ENCODE measurements at places on chromosomes 6 and 20. TPM values are rescaled to one million over a fixed set of nuclear protein-coding genes. Genes with fewer than 3 reads are reported as not detected.

DNA sequence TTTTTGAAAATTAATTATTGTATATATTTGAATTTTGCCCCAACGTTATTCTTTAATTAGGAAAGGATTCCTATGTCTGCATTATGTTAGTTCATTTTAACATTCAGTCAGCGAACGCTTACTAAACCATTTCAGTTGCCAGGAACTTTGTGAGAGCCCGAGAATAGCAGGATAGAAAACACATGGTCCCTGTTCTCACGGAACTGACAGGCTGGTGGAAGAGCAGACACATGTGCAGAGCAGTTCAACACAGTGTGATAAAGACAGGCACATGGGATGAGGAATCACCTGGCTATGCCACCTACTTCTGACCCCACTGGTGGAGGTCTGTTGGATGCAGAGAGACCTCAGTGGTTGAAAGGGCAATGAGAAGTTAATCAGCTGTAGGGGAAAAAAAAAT, 367.2 kb downstream of the EPM2A start:
- no peak for DNase-seq

GRCh38 chr20:32285621-32286371, 8.3 kb downstream of the KIF3B start:
- peak; percentile 47 for DNase-seq

Gene LY6G6C
- total RNA-seq: not detected

DNA sequence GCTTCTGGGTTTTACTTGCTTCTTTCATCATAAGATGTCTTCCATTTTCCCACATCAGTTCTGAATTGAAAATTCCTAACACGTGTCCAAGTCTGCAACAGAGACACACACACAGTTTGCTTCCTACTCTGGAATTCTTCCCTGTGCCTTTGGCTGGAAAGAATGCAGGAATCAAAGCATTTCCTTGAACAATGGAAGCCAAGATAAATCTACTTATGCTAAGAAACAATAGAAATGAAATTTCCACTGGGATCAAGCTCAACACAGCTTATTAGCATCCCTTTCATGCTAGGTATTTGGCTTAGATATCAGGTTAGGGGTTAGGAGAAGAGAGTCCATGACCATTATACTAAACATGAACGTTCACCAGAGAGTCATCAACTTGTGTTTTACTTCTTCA, 101.1 kb upstream of the SCAF8 start:
- no peak for DNase-seq

- no peak for DNase-seq
These were observed 32.6 kb upstream of the CSNK2A1 start for GRCh38 chr20:576156-576555.

Gene RGS17
- 6.5 TPM for total RNA-seq

- DNase-seq: peak; percentile 28
These were observed 883.6 kb upstream of the FLRT3 start for GRCh38 chr20:15220778-15221565.

DNA sequence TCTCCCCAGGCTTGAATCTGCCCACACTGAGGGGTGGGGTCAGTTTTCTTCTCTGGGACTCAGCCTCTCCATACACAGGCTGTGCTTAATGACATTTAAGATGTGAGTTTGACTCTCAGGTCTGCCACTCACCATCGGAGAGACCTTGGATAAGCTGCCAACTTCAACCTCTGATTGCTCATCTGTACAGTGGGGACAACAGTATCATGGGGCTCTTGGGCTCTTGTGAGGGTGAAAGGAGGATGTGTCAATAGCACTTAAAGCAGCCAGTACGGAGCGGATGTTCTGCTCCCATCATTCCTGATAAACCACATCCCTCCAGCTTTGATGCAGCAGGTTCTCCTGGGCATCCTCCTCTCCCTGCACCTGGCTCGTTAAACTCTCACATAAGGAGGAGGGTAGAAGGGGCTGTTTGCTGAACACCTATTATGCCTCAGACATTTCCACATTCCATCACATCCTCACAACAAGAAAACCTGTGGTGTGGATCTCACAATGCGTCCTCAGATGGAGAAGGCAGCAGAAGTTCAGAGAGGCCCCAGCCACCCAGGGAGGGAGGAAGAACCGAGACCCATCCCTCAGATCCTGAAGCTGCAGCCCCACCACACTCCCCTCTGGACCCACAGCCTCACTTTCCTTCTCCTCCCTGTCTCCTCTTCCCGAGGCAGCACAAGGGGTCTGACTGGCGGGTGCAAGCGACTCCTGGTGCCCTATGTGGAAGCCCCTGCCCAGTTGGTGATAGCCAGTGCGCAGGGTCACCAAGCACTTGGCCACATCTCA, 1.9 kb upstream of the PDYN start:
- no peak for DNase-seq

Gene DEFB124
- total RNA-seq: not detected
